Small intestine (tissue), 16 donors: ENCODE measurements at places on chromosomes 12 and 14.

DNA sequence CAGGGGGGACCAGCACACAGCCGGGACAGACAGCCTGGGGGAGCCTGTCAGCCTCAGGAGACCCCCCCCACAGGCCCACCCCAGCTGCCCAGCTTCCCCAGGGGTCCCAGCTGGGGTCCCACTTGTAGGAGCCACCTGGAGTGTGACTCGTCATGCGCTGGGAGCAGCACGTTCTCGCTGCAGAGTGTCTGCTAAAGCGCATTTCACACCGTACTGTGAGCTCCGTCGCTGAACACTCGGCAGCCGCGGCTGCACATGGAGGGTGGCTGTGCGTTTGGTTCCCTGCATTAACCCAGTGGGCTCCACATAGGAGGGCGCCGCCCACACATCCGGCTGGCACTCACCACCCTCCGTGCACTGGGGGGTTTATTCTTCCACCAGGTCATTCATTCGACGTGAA lies 56.7 kb downstream of the FBRSL1 start:
- DNase-seq: no peak

- no peak for DNase-seq
These were observed 33.1 kb downstream of the DAAM1 start for GRCh38 chr14:59221568-59221967.

GRCh38 chr14:90757452-90757851 lies 58.8 kb downstream of the TTC7B start:
- peak; percentile 10 for DNase-seq

- no peak for DNase-seq
These were observed 20.6 kb downstream of the MAPK1IP1L start for GRCh38 chr14:55071870-55072640.

DNA sequence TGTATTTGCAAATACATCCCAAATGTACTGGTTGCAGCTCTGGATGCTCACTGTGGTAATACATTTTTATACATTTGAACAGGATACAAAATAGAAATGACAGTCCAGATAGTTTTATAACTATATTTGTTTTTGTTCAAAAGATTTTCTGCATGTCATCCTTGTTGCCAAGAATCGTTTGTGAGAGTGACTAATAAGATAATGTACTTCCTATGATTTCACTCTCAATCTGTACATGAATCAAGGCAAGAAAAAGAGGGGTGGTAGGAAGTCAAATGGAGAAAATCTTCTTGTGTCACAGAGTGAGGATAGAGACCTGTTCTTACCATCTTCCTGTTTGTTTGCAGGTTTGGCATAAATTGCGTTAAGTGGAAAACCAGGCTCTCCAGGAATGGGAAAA lies 13.9 kb downstream of the ARPC3 start:
- no peak for DNase-seq

GRCh38 chr12:56537546-56537945 lies 15.9 kb downstream of the RBMS2 start:
- no peak for DNase-seq

GRCh38 chr12:10652192-10652591 lies 21.7 kb downstream of the STYK1 start:
- DNase-seq: no peak

DNA sequence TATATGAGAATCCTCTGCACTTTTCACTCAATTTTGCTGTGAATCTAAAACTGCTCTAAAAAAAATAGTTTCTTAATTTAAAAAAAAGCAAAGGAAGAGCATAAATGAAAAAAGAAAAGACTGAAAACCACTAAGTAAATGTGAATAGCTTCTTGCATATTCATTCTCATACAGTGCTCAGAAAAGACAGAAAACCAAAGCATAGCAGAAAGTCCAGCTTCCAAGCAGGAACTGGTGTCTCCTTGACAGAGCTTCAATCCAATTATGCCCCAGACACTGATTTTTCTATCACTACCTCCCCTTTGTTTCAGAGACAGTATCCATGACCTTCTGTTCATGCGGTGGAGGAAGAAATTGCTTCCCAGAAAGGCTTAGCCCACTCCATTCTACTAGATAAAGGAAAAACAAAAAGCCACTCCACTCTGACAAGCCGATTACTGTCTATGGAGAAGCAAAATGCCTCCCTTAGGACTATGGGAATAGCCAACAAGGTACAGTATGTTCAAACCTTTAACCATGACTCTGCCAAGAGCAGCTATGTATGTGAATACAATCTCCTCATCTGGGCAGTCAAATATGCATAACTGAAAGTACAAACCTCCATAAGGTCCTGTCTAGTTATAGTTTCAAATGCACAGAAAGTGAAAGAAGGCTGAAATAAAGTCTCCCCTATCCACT lies 40.6 kb downstream of the ATF7 start:
- no peak for DNase-seq

DNA sequence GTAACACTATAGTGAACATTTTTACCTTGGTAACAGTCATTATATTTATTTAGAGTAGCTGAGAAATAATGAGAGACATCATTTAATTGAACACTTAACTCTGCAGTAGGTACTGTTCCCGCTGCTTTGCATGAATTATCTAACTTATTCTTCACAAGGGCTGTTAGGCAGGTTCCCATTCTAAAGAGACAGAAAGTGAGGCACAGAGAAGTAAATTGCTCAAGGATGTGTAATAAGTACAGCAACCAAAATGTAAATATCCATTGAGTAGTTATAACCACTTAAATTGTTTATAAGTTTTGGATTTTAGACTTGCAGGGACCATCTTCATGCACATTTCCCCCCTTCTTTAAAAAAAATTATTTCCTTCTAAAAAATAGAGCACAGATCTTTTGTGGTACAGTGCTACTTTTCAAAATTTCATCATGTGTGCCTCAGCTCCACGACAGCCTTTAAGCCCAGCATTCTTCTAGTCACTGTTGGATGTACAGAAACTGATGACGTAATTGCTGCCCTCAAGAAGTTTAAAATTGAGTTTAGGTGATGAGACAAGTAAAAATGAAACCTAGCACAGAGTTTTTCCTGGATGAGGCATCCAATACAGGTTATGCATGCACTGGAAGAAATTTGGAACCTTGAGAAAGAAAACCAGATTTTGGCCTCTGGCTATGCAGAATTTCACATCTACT lies 6.0 kb upstream of the MANSC4 start:
- DNase-seq: no peak

DNA sequence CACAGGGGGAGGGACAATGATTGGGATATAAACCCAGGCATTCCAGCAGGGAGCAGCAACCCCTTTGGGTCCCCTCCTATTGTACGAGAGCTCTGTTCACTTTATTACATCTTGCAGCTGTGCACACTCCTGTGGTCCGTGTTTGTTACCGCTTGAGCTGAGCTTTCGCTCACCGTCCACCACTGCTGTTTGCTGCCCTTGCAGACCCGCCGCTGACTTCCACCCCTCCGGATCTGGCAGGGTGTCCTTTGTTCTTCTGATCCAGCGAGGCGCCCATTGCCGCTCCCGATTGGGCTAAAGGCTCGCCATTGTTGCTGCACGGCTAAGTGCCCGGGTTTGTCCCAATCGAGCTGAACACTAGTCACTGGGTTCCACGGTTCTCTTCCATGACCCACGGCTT lies 64.1 kb downstream of the E2F7 start:
- DNase-seq: no peak

GRCh38 chr14:91918186-91918883 lies 29.2 kb downstream of the FBLN5 start:
- DNase-seq: no peak

- DNase-seq: no peak
These were observed 87.1 kb upstream of the FOXN3 start for GRCh38 chr14:89504091-89504490.

DNA sequence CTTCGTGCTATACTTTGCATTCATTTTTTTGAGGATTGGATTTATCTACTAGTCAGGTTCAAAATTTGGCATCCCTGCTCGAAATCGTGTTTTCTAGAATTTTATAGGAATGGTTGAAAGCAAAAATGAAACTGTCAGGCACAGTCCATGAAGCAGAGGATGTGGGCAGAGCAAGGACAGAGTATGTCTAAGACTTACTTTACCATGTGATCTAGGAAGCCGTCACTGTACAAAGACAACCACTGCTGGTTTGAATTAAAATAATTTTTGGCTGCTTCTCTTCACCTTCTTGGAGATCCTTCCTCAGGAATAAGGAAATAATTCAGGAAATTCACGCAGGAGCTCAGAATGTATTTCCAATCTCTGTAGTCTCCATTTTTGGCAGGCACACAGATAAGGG lies 31.6 kb upstream of the SGPP1 start:
- DNase-seq: no peak

GRCh38 chr12:26123482-26123980 lies 1.3 kb downstream of the BHLHE41 start:
- no peak for DNase-seq

- no peak for DNase-seq
These were observed 182.5 kb downstream of the MSRB3 start for GRCh38 chr12:65461017-65461416.

- peak; percentile 40 for DNase-seq
These were observed 170.2 kb upstream of the HMGA2 start for GRCh38 chr12:65653946-65654629.

DNA sequence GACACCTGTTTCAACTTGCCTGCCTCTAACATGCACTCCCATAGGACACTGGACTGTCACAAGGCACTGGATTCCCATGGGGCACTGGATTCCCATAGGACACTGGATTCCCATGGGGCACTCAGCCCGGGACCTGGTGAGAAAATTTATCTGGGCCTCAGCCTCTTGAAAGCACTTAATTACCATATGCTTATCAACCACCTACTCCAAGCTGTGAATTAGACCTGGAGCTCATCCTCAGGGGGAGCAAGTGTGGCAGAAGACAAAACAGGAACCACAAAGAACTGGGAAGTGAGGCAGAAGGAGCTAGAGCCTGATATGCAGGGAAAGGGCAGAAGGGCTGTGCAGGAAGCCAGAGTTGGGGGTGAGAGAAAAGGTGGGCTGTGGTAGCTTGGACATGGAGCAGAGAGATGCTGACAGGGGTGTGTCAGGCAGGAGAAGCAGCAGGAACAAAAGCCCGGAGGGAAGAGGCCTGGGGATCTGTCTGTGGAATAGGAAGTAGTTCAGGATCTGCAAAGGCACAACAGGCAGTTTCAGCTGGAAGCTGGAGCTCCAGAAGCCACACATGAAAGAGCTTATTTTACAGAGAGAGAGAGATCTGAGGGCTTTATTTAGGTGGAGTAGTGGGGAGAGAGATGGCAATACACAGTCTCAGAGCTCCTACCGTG lies 3.1 kb downstream of the KRT82 start:
- DNase-seq: no peak

GRCh38 chr12:97542666-97543280 lies 80.2 kb downstream of the RMST start:
- DNase-seq: no peak

GRCh38 chr14:65065719-65066118 lies 36.6 kb downstream of the MAX start:
- no peak for DNase-seq

- peak; percentile 60 for DNase-seq
These were observed 153.9 kb upstream of the RMST start for GRCh38 chr12:97308576-97309198.

- peak; percentile 52 for DNase-seq
These were observed 27.6 kb downstream of the NCKAP5L start for GRCh38 chr12:49800421-49801140.

GRCh38 chr14:74459289-74459946 lies 33.4 kb upstream of the SYNDIG1L start:
- DNase-seq: no peak

- no peak for DNase-seq
These were observed 4.5 kb downstream of the FMNL3 start for GRCh38 chr12:49702676-49703215.

GRCh38 chr12:31245822-31246469 lies 80.0 kb downstream of the SINHCAF start:
- peak; percentile 24 for DNase-seq

GRCh38 chr12:87305481-87305880 lies 723.7 kb downstream of the C12orf50 start:
- no peak for DNase-seq

GRCh38 chr12:4191642-4192041 lies 81.9 kb upstream of the CCND2 start:
- no peak for DNase-seq

GRCh38 chr12:51863933-51864832 lies 15.7 kb upstream of the FIGNL2 start:
- peak; percentile 84 for DNase-seq

DNA sequence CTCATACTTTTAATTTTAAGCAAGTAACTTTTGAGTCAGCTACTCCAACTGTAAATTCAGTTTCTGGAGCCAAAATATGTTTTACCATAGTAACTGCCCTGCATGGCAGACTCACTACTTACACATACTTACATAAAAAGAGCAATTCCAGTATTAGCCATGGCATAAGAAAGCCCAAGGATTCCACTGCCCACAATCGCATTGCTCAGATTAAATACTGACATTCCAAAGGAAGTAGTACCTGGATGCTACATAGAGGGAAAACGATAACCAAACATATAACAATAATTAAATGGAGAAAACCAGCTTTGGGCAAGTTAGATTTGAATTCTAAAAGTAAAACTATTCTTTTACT lies 2.2 kb downstream of the SLC38A2 start:
- DNase-seq: no peak

DNA sequence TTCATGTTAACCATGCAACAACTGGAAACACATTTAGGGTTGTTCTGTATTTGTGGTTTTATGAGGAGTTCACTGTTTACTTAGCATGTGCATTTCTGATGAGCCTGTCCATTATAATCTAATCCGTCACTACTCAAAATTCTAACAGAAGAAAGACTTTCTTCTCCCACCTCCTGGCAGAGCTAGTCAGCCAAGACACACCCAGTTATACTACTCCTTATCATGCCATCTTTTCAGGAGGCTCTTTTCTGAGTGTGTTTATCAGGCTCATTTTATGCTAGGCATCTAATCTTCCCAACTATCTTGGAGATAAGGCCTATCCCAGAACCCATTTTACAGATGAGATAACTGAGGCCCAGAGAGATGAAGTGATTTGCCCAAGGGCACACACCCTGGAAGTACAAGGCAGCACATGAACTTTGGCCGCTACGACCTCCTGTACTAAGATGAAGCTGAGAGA lies 10.4 kb upstream of the MED13L start:
- DNase-seq: no peak

DNA sequence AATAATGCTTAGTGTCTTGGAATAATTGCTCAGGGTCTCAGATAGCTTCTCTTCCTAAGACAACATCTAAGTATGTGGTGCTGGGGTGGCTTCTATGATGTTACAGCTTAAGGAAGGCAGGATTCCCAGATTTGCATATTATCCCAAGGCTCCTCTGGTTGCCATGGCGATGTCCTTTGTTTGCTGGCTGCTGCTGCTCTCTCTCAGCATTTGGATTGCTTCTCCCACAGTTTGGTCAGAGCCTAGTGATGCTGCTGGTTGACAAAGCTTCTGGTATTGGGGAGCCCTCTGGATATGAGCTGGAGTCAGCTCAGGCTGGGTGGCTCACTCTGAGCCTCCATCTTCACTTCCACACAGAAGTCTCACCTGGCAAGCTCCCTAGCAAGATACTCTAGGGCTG lies 56.4 kb upstream of the FBXO33 start:
- DNase-seq: no peak

- no peak for DNase-seq
These were observed 25.3 kb downstream of the C12orf75 start for GRCh38 chr12:105355752-105356151.
